Tibial artery (tissue), 4 donors: ENCODE measurements at places on chromosomes 3 and 15.
A peak's percentile ranks its signal among the peaks of the same experiment; 100 is the strongest.

- no peak overlapping the region for H3K27ac ChIP-seq
- peak; percentile 60 for DNase-seq
- H3K4me3 ChIP-seq, result no peak overlapping the region
- peaks cover 43% of the 10 kb centered on the region for H3K36me3 ChIP-seq
- H3K27me3 ChIP-seq, result no peaks in the 10 kb centered on the region
Observed at GRCh38 chr15:40902605-40903561, 8.6 kb downstream of the VPS18 start.

- H3K27me3 ChIP-seq, result no peaks in the 10 kb centered on the region
- H3K4me1 ChIP-seq, result no peaks in the 10 kb centered on the region
- DNase-seq, result no peak
- no peak overlapping the region for H3K4me3 ChIP-seq
- no peaks in the 10 kb centered on the region for H3K36me3 ChIP-seq
- H3K27ac ChIP-seq, result no peak overlapping the region
Observed at GRCh38 chr3:137259089-137259488, 301.3 kb downstream of the IL20RB start.

DNA sequence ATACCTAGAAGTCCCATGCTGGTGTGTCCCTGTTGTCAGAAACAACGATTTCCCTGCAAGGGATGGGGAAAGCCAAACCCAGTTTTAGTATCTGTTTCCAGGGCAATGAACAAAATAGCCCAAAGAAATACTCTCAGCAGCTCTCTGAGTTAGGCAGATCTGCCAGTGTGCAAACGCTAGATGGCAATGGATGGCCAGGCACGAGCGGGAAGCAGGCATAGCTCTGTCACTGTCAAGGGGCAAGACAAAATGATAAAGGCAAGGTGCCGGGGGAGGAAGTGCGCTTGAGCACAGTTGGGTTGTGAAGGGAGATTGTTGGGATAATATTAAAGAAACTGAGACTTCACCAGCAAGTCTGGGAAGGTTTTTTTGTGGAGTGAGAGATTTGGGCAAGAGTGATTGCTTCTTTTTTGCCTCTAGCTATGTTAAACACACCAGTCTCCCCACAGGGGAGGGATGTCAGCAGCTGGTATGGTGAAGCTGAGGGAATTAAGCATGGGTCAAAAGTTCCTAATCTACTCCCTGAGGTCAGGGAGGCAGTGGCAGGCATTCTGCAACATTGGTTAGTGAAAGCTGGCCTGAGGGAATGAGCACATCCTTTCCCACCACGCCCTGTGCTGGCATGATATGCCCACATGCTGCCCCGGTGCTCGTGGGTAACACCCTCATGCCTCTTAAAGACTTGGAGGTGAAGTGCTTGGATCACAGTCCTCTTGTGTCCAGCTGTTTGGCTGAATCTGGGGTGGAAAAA lies 117.5 kb downstream of the PDCD6IP start:
- no peaks in the 10 kb centered on the region for H3K4me1 ChIP-seq
- no peak overlapping the region for H3K27ac ChIP-seq
- H3K36me3 ChIP-seq, result no peaks in the 10 kb centered on the region
- H3K27me3 ChIP-seq, result no peaks in the 10 kb centered on the region

DNA sequence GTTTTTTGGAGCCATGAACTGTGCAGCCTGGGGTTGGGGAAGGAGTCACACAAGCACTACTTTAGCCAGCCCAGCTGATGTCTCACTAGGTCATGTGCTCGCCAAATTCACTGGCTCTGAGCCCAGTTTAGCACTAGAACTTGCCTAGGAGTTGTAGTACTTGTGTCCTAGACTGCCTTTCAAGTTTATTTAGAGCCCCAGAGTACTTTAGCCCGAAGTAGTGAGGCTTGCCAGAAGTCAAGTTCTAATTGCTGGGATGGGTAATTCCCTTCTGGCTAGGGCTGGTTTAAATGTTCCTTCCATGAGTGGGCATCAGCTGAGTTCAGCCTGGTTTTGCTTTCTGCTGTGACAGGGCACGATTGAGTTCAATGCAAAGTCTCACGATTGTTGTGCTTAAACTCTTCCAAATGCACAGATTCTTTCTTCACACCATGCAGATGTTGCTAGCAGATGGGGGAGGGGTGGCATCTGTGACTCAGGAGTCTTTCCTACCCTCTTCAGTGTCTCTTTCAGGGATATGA lies 228.2 kb upstream of the ZPLD1 start:
- peak overlapping the region; percentile 67 for H3K27ac ChIP-seq
- H3K27me3 ChIP-seq, result no peaks in the 10 kb centered on the region
- no peaks in the 10 kb centered on the region for H3K36me3 ChIP-seq
- peaks cover 22% of the 10 kb centered on the region for H3K4me1 ChIP-seq

DNA sequence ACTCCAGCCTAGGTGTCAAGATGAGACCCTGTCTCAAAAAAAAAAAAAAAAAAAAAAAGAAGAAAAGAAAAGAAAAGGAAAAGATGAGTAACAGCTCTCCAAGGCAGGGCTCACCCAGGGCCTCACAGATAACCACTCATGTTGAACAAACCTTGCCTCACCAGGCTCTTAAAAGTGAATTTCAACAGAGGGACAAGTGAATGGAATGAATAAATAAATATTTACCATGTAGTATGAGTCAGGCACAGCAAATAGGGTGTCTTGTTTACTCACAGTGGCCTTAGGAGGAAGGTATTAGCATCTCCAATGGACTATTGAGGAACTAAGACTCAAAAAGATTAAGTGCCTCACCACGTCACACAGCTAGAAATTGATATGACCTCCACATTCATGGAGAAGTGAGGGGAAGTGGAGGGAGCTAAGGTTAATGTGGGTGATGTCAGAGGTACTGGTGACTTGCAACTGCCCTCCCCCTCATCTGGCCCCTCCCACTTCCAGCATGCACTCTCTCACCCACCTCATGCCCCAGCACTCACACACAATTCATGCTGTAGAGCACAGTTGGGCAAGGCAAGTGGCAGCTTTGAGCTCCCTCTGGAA lies 255.5 kb downstream of the UACA start:
- no peak for DNase-seq
- H3K27ac ChIP-seq, result no peak overlapping the region
- H3K4me3 ChIP-seq, result no peak overlapping the region

- no peak for DNase-seq
- H3K27ac ChIP-seq, result no peak overlapping the region
- no peaks in the 10 kb centered on the region for H3K36me3 ChIP-seq
- H3K4me3 ChIP-seq, result no peak overlapping the region
Observed at GRCh38 chr3:55272031-55272645, 215.0 kb downstream of the WNT5A start.

- DNase-seq, result no peak
- no peak overlapping the region for H3K4me3 ChIP-seq
- no peaks in the 10 kb centered on the region for H3K27me3 ChIP-seq
- H3K4me1 ChIP-seq, result peaks cover 13% of the 10 kb centered on the region
- H3K27ac ChIP-seq, result no peak overlapping the region
Observed at GRCh38 chr3:52403955-52404354, 40.9 kb downstream of the SEMA3G start.

DNA sequence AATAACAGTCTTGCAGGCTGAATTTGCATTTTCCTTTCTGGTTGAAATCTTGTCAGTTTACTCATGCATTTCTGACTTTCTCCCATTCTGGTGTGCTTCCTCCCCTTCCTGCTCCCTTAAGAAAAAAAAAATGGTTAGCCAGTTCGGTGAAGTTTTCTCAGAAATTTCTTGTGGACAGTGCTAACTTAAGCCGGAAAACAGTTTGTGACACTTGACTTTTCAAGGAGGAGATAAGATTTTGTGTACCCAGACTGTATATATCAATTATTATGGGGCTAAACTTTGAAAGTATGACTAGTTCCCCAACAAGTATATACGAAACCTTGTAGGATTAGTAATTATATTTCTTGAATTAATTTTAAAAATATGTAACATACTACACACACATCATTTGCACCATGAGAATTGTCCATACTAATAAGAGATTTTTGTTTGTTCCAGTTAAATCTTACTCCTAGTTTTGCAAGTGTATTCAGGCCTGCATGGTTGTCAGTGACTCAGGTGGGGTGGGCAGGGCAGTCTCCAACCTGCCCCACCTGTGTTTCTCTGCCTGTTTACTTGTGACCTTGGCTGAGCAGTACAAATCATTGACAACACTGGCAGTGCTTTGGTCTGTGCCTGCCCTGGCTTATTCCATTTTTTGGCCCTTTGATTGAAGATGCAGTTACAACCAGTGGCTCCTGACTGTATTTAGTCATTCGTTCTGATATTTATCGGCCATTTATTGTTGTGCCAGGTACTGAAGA lies 19.1 kb downstream of the UBE2E1 start:
- no peaks in the 10 kb centered on the region for H3K27me3 ChIP-seq
- no peak overlapping the region for H3K27ac ChIP-seq
- H3K4me3 ChIP-seq, result no peak overlapping the region
- H3K4me1 ChIP-seq, result peaks cover 10% of the 10 kb centered on the region
